G401 (cell line): ENCODE measurements at places on chromosomes 3 and 15. TPM values are rescaled to one million over a fixed set of nuclear protein-coding genes. Genes with fewer than 3 reads are reported as not detected.
A peak's percentile ranks its signal among the peaks of the same experiment; 100 is the strongest.

DNA sequence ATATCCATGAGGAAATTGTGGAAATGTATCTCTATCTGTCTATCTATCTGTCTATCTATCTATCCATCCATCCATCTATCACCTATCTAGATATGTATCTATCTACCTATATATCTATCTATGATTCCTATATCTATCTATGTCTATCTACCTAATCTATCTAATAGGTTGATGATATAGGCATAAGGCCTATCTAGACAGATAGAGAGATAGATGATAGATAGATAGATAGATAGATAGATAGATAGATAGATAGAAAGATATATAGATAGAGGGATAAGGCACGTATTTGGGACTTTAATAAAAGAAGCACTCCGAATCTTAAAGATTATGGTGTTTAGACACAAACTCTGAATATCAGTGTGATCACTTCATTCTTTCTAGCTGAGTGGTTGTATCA, 58.1 kb downstream of the DIPK2A start:
- no peak for DNase-seq

- no peak for DNase-seq
Measured at GRCh38 chr3:41698898-41699297, 263.0 kb downstream of the ULK4 start.

- DNase-seq: peak; percentile 89
Measured at GRCh38 chr15:92082006-92082843, 228.7 kb downstream of the SLCO3A1 start.

- no peak for DNase-seq
Measured at GRCh38 chr3:154517404-154517803, 87.4 kb upstream of the GPR149 start.

- DNase-seq: no peak
Measured at GRCh38 chr3:9883706-9884554, 3.9 kb upstream of the CIDEC start.

GRCh38 chr15:64351265-64351664, 4.7 kb downstream of the CSNK1G1 start:
- DNase-seq: no peak

- DNase-seq: no peak
Measured at GRCh38 chr15:67750371-67750770, 74.9 kb upstream of the SKOR1 start.

GRCh38 chr3:162978136-162978535, 1481.5 kb downstream of the OTOL1 start:
- DNase-seq: no peak

DNA sequence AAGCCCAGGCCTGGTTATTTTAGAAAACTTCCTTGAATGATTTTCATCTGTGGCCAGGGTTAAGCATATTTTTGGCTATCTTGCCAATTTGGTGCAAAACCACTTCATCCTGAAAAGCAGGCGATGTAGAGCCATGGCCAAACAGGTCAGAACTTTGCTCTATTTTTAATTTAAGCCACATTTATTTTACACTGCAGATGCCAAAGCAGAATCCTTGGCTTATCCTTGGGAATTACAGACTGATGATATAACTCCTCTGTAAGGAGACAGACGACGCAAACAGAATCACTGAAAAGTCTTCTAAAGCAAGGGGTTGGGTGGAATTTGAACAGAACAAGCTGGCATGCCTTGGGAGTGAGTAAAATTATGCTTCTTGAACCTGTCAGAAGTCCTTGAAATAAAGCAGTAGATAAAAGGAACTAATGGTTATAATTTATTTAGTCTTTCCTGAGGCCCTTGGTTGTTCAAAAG, 121.9 kb downstream of the CHST2 start:
- no peak for DNase-seq

DNA sequence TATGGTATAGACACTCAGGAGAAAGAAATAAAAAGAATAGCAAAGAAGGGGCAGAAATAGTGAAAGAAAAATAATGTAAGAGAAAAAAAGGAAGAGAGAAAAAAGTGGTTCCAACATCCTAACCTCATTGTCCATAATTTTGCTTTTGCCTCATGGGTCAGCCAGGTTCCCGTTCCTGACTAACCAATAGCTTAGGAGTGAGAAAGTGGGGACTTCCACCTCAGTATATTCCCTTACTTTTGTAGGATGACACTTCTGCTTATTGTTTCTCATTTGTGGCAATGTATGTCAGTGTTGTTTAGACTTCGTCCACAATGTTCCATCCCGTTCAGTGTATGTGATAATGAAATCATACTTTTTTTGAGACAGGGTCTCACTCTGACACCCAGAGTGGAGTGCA, 9.3 kb upstream of the SLC12A8 start:
- DNase-seq: no peak

GRCh38 chr15:89978914-89979313, 22.2 kb upstream of the ZNF710 start:
- DNase-seq: no peak

DNA sequence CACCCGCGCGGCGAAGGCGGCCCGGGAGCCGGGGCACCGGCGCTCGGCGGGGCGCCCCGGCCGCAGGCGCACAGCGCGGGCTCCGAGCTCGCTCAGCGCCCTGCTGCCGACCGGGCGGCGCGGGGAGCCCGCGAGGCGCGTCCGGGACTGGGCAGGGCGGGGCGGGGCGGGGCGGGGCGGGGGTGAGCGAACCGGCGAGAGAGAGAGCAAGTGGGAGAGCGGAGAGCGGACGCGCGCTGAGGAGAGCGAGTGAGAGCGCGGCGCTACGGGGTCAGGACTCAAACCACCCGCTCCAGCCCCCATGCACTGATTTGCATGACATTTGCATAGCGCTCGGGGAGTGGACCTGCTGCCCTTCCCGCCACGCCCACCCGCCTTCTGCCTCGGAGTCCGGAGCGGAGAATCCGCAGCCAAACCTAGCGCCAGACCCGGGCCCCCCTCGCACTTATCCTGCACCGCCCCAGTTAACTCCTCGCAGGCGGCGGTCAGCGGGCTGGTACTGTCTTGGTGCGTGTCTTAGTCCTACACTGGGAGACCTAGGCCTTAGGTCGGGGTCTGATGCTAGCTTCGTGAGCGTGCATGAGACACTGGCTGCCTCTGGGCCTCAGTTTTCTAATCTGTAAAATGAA, at the start of gene MYLK:
MYLK (minus strand) TSS at position 130 of the 629 bp plus-strand sequence. CDS start 90,491 bp downstream, outside the sequence.
- no peak for DNase-seq

GRCh38 chr15:58701376-58701775, 48.1 kb downstream of the ADAM10 start:
- DNase-seq: no peak

DNA sequence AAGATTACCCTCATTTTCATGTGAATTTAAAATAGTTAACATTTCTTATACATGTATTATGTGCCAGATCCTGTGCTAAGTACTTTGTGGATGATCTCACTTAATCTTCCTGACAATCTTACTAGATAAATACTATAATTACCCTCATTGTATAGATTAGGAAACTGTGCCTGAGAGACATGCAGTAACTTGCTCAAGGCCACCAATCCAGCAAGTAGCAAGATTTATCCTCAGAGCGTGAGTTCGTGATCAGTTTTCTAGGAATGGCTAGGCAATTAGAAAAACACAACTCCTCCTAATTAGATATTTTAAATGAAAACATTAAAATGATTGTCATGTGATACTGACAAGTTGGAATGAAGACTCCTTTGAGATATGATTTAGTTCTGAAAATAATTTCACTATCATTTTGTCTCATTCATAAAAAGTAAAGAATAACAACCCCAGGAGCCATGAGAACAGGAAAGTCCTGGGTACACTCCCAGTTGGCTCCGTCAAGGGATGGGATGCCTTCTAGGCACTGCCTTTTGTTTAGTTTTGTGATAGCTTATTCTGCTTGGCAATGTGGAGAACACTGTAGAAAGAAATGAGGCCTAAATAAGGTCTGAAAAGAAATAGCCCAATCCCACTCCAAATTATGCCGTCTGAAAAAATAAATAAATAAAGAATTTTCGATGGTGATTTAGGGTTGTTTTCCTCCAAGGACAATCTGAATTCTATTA, 61.3 kb downstream of the FBN1 start:
- no peak for DNase-seq

DNA sequence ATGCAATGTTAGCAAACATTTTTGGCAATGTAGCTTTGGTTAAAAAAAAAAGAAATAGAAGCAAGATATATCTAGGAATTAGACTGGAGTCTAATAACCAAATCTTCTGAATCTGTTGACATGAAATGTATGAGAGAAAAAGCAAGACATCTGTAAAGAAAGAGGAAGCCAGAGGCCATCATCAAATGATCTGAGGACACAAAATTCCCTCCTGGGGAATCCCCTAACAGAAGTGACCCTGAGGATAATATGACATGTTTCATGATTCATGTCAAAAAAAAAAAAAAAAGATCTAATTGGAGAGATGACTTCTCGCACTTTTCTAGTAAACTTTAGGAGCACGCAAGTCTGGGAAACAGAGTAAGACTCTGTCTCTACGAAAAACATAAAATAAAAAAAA, 70.9 kb downstream of the IMPG2 start:
- no peak for DNase-seq

GRCh38 chr3:182913889-182914288, 66.4 kb downstream of the DCUN1D1 start:
- no peak for DNase-seq

DNA sequence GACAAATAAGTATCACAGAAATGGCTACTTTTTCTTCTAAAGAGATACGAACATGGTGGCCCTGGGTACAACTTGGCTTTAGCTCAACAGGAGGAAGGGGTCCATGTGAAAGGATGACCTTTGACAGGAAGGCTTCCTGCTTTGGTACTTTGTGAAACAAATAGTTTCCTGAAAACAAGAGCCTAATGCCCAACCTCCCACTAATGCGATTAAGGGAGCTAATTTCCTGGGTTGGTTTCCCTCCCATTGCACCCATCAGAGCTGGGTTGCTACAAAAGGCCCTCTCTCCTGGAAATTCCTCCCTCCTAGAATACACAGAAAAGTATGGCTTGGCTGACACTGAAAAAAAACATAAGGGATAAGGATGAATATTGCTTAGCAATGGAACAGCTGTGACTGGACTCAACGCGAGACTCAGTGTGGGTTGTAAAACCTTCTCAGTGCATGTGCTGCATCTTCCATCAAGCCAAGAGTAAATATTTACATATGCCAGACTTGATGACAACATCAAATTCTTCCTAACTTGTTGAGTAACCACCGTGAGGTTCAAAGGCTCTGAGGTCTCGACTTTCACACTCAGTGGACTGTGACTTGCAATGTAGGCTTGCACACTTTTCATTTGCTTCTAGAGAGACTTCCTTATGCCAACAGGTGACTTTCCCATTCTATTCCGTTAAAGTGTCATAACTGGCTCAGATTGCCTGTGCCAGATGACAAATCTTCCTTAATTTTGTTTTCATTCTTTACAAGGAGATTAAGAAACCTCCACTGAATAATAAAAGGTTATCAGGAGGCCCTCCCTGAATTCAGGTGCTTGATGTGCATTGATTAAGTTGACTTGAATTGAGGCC, 60.1 kb downstream of the ADAMTS9 start:
- no peak for DNase-seq

DNA sequence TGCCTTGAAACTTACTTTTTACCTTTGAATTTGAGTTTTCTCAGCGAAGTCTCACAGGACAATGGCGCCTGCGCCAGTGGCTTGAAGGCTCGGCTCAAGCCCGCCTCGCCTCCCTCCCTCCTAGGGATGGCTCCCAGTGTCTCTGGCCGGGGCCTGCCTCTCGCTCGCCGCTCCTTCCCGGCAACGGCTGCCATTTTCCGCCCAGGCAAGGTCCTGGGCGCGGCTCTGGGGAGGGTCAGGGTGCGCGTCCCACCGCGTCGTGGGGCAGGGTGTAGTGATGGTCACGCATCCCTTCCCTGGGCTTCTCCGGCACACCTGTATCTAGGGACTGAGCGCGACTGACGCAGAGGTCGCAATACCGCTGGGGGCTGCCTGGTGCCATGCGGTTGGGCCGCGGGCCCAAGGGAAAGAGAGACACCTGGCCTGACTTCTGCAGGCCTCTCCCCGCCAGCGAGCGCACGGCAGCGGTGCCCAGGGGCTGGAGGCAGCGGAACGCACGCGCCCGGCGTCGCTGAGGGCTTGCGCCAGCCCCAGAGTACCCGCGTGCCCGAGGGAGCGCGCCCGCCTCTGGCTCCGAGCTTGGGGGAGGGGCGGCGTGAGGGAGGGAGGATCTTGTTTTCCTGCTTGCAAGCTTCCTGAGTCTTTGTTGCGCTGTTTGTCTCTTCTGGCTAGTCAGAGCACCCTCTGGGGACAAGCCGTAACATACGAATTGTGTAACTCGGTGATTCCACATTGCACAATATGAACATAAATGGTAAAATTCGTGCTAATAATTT, 20.7 kb upstream of the FEM1B start:
- DNase-seq: peak; percentile 90

- DNase-seq: no peak
Measured at GRCh38 chr15:96037584-96037983, 292.9 kb upstream of the NR2F2 start.

DNA sequence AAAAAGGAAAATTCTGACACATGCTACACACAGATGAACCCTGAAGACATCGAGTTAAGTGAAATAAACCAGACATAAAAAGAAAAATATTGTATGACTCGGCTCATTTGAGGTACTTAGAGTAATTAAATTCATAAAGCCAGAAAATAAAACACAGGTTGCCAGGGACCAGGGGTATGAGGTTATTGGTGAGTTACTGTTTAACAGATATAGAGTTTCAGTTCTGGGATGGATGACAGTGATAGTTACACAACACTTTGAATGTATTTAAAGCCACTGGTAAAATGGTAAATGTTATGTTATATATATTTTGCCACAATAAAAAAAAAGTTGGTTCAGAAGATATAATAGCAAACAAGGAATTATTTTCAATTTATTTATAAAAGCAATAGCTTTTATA, 436.1 kb upstream of the WNT5A start:
- DNase-seq: no peak

DNA sequence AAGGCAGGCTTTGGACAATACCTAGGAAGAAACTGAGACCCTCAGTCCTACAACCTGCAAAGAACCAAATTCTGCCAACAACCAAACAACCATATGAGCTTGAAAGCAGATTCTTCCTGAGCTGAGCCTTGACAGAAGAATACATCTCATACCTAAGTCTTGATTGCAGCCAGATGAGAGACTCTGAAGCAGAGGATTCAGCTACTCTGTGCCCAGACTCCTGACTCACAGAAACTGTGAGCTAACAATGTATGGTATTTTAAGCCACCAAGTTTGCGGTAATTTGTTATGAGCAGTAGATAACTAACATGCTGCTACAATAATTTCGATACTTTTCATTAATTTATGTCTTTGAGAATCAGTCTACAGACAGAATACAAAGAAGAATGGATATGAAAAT, 325.1 kb upstream of the CBLB start:
- DNase-seq: no peak

- DNase-seq: peak; percentile 77
Measured at GRCh38 chr3:77254967-77255831, 215.3 kb downstream of the ROBO2 start.

Gene GALNT15
- total RNA-seq: not detected in 2 replicates

Gene INKA1
- total RNA-seq: 0.68 and 5.2 TPM in 2 replicates

Gene SI
- not detected in 2 replicates for total RNA-seq

Gene TBC1D2B
- 9.7 and 13.9 TPM in 2 replicates for total RNA-seq

Gene ROPN1
- total RNA-seq: not detected in 2 replicates

Gene CD96
- not detected in 2 replicates for total RNA-seq
